ENCODE measurements at places on chromosomes 11 and 22.

GRCh38 chr22:36860017-36860416 lies 789 bp upstream of the NCF4 start:
- no peak for DNase-seq

- no peak for DNase-seq
These were observed 5.2 kb upstream of the RASSF10 start for GRCh38 chr11:13003736-13004493.

DNA sequence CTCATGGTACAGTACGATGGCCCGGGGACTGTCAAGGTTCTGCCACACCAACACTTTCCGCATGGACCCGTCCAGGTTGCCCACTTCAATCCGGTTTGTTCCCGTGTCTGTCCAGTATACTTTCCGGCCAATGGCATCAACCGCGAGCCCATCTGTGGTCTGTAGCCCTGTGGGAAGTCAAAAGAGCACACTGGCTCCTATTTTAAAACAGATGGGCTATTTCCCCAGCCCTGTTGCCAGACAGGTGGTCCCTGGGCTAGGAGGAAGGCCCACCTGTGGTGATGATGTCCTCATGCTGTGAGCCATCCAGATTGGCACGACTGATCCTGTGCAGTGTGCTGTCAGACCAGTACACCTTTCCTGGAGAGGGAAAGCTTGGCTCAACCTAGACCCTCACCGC lies 30.4 kb upstream of the CKAP5 start:
- DNase-seq = no peak

GRCh38 chr11:83508804-83509203 lies 222.6 kb upstream of the CCDC90B start:
- DNase-seq = no peak

DNA sequence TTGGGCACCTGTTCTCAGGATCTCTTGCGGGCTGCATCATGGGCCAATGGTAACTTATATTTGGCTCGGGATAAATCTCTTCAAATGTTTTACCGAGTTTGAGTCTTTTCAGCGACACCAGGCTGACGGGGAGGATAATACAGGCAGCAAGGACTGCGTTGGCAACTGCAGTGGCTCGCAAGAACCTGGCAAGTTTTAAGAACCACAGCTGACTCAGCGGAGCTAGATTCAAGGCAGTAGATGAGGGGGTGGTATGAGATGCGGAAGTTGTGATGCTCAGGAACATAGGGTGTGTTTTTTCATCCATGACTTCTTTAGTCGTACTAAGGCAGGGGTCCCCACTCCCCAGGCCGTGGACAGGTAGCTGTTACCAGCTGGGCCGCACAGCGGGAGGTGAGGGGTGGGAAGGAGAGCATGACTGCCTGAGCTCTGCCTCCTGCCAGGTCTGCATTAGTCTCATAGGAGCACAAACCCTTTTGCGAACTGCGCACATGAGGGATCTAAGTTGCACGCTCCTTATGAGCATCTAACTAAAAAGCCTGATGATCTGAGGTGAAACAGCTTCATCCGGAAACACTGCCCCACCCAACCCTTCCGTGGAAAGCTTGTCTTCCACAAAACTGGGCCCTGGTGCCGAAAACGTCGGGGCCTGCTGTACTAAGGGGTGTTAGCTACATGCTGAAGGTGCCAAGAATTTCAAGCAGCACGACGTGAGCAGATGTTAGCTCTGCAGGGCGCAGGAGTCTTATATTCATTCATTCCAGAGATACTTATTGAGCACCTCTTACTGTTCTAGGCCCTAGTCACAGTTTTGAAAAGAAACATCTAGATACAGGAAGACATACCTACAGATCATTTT lies 6.4 kb upstream of the JAM3 start:
- no peak for DNase-seq

GRCh38 chr22:29219881-29220670 lies 14.4 kb downstream of the EMID1 start:
- DNase-seq = no peak

GRCh38 chr11:93370260-93370659 lies 39.7 kb downstream of the DEUP1 start:
- no peak for DNase-seq

DNA sequence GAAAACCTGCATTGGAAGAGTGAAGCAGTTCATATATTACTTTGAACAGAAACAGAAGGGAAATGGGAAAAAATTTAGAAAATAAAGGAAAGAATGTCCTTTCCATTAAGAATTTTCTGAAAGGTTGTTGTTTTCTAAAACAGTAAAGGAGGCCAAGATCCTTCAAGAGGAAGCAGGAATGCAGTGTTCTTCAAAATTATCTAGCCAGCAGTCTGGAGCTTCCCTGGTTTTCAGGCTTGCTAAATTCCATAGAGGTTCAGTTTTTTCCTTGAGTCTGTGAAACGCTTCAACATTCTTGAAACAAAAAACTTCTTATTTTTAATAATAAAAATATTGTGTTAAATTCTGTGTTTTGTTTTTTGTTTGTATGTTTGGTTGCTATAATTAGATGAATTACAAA lies 189.0 kb upstream of the ANO3 start:
- DNase-seq = no peak

- DNase-seq = peak; percentile 38
These were observed 56.6 kb downstream of the LMO2 start for GRCh38 chr11:33835143-33835878.

GRCh38 chr11:65129649-65130441 lies 4.5 kb downstream of the SYVN1 start:
- no peak for DNase-seq

DNA sequence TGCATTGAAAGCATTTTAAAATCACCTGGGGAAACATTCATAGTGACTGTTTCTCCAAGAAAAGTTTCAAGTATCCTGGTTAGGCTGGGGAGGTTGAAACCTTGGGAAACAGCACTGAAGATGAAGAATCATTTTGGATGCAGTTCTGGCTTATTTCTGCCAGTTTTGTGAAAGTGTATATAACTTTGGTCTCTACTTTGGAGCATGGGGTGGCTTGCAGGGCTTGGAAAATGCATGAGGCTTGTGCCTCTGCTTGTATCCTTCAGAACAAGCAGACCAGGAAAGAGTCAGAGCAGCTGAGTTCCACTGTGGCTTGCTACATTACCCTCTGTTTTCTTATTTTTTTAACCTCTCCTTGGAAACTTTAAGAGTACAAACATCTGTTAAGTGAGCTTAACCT lies 19.5 kb downstream of the SLC5A12 start:
- no peak for DNase-seq

DNA sequence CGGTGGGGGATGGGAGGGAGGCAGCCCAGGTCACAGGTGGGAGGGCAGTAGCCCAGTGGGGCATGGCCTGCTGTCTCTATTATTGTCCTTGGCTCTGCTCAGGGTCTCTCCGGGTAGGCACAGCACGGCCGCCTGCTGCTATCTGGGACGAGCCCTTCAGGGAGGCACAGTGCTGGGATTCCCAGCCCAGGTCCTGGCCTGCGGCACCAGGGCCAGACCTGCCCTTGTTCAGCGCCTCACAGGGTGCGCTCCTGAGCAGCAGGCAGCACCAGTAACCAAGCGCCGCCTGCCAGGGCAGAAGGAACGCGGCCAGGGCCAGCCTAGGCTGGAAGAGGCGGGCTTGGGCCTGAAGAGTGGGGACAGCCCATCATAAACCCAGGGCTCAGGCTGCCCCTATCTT lies 151.0 kb downstream of the MPPED1 start:
- DNase-seq = no peak

DNA sequence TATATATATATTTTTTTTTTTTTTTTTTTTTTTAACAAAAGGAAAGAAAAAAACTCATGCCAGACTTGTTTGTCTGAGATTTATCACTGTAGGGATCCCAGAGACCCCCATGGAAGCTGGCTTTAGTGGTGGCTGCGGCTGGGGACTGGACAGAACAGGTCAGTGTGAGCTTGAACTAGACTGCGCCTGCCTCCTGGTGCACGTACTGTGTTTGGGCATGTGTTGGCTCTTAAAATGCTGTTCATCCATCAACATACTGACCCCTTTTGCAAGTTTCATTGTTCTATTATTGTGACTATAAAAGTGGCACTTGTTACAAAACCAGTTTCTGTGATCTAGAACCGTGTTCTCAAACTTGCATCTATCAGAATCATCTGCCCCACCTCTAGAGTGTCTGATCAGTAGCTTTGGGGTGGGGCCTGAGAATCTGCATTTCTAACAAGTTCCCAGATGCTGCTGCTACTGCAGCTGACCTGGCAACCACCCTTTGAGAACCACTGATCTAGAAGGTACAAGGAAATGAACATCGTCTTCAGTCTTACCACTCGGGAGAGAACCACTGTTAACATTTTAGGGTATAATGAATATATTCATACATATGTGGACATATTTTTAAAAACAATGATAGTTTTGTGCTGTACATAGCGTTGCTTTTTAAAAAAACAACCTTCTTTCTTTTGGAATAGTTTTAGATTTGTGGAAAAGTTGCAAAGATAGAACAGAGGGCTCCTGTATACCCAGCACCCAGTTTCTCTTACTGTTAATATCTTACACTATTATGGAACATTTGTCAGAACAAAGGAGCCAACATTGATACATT lies 54.0 kb downstream of the ZNRF3 start:
- no peak for DNase-seq

- no peak for DNase-seq
These were observed 128.1 kb upstream of the SPON1 start for GRCh38 chr11:13834463-13834862.

DNA sequence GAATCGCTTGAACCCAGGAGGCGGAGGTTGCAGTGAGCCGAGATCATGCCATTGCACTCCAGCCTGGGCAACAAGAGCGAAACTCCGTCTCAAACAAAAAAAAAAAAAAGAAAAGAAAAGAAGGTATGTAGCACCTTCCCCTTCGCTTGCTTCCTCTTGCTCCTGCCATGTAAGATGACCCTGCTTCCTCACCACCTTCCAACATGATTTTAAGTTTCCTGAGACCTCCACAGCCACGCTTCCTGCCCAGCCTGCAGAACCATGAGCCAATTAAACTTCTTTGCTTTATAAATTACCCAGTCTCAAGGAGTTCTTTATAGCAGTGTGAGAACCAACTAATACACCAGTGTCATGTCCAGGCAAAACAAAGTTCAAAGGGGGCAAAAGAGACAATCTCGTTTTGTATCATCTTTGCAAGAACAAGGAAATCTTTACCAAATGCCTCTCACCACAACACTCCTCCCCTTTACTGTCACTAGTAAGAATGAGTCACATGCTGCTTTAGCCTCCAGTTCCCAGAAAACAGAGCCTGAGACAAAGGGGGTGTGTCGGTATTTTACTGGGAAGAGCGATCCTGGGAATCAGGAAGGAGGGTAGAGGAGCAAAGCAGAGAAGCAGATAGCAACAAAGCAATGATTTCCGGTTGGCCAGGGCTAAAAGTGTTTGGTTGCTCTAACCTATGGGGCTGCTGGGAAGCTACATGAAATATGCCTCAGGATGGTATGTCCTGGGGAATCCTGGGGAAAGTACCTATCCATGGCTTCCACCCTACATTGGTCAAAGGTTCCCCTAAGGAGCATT lies 10.5 kb upstream of the MCHR1 start:
- no peak for DNase-seq

- peak; percentile 52 for DNase-seq
These were observed 393.8 kb upstream of the SYN3 start for GRCh38 chr22:33451866-33452469.

DNA sequence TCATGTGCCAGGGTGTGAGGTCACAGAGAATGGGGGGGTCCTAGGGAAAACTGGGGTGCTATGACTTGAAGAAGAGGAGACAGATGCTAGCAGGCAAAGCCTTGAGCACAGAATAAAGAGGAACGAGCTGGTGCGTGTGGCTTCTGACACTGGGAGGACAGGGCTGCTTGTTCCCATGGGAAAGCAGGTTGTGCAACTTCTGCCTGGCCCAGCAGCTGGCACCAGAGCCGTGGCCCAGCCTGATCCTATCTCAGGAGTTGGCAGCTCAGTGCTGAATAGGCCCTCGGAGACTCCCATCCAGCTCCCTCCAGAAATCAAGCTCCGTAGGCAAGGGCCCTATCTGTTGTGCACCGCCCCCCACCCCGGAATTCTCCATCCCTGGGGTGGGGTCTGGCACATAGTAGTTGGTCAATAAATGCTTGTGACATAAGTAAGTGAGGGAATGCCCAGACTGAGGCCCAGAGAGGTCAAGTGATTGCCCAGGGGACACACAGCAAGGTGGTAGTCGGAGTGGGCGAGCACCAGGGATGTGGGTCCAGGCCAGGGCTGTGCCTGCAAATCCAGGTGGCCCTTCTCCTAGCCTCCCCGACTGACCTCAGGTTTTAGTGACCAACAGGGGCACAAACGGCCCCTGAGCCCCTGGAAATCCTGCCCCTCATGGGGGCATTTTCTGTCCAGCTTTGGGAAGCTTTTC lies 19.5 kb upstream of the FADD start:
- no peak for DNase-seq

DNA sequence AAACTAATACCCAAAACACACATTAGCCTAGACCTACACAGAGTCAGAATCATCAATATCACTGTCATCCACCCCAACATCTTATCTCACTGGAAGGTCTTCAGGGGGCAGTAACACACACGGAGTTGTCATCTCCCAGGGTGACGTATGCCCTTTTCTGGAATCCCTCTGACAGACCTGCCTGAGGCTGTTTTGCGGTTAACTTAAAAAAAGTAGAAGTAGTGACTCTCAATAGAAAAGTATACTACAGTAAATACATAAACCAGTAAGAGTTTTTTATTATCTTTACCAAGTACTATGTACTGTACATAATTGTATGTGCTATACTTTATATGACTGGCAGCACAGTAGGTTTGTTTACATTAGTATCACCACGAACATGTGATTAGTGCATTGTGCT lies 80.5 kb downstream of the PGR start:
- no peak for DNase-seq

- DNase-seq = no peak
These were observed 203.4 kb downstream of the CADM1 start for GRCh38 chr11:115300660-115301428.

DNA sequence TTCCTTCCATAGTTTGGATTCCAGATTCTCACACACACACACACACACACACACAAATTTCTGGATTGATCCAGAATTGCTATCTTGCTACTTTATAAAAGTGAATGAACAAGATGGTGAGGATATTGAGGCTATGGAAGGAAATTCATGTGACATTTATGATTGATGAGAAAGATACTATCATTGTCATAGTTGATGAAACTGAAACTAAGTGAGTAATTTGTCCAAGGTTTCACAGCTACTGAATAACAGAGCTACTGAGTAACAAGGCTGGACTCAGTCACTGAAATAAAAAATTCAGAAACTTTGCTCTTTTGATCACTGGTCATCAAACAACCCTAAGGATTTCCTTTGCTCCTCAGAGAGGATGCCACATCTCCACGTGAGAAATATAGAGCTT lies 16.2 kb downstream of the OR5D16 start:
- DNase-seq = no peak

- DNase-seq = no peak
These were observed 54.1 kb downstream of the MCAM start for GRCh38 chr11:119262668-119263351.

GRCh38 chr22:19629331-19629719 lies 85.0 kb upstream of the SEPTIN5 start:
- DNase-seq = no peak

GRCh38 chr11:16611401-16611921 lies 127.0 kb upstream of the C11orf58 start:
- no peak for DNase-seq
